Right lung (tissue), 10 donors: ENCODE measurements at places on chromosomes 7 and 10. TPM values are rescaled to one million over a fixed set of nuclear protein-coding genes. Genes with fewer than 3 reads are reported as not detected.

The DDIT4 gene
- polyA plus RNA-seq: 97.6 TPM

The CTAGE8 gene
- 5.8 TPM for polyA plus RNA-seq

The SPDYE2B gene
- polyA plus RNA-seq: 3.1 TPM

The SPAM1 gene
- not detected for polyA plus RNA-seq

The CDK13 gene
- polyA plus RNA-seq: 78.0 TPM

- DNase-seq: no peak
These were observed 321.2 kb downstream of the FRMD4A start for GRCh38 chr10:14009371-14010100.

- DNase-seq: no peak
These were observed 102.6 kb upstream of the AGR3 start for GRCh38 chr7:16984375-16984774.

GRCh38 chr10:129531969-129532660, 65.1 kb downstream of the MGMT start:
- no peak for DNase-seq

GRCh38 chr10:75272094-75272493, 36.3 kb upstream of the COMTD1 start:
- DNase-seq: no peak

GRCh38 chr10:91023700-91024398, 103.0 kb upstream of the ANKRD1 start:
- no peak for DNase-seq

GRCh38 chr10:62075912-62076311, 174.4 kb downstream of the ARID5B start:
- DNase-seq: no peak

DNA sequence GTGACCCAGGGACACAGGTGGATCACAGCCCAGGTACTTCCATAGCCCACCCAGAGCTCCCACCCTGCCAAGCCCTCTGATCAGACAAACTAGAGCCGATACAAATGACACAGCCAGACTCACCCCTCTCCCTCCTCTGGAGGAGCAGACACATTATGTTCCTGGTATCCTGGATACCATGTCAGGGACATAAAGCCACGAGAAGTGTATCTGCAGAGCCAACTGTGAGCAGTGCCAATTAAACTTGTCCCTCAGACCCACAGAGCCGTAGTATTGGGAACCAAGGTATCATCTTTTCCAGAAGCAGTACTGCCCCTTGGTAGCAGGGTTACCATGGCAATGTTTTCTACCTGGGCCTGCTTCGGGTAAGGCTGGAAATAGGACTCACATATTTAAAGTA, 47.3 kb upstream of the CPXM2 start:
- no peak for DNase-seq

DNA sequence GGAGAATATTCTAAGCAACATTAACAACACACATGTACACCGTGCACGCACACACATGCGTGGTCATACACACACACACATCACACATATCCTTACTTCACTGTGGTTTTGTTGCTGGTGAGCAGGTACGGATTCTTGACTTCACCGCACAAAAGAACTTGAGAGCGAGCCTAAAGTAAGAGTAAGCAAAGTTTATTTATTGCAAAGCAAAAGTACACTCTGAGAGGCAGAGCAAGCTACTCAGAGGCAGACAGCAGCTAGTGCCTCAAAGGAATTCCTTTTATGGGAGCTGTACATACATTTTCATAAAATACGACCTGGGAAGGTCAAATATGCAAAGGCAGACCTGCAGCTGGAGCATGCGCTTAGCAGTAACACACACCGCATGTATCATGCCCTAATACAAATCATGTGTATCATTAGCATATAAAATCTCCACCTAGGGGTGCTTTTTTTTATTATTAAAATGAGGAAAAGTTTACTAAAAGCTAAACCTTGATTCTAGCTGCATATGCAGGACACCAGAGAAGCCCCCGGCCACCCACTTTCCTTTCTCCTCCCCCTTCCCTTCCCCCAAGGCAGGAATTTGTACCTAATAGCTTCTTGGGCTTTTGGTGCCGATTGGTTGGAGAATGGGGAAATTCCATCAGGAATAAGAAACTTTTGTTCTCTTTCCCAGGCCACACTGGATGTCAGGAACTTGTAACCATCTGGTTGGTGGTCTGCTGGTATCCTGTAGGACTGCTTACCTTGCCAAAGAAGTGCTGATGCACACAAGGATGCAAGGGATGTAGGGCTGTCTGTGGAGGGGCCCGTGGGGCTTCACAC, 16.5 kb upstream of the GPR37 start:
- DNase-seq: no peak

- no peak for DNase-seq
These were observed 247.3 kb downstream of the SEMA3A start for GRCh38 chr7:83947260-83947659.

GRCh38 chr10:103480521-103480920, 1.5 kb upstream of the CALHM3 start:
- no peak for DNase-seq

- DNase-seq: no peak
These were observed 307.8 kb downstream of the GPAM start for GRCh38 chr10:111875725-111876124.

DNA sequence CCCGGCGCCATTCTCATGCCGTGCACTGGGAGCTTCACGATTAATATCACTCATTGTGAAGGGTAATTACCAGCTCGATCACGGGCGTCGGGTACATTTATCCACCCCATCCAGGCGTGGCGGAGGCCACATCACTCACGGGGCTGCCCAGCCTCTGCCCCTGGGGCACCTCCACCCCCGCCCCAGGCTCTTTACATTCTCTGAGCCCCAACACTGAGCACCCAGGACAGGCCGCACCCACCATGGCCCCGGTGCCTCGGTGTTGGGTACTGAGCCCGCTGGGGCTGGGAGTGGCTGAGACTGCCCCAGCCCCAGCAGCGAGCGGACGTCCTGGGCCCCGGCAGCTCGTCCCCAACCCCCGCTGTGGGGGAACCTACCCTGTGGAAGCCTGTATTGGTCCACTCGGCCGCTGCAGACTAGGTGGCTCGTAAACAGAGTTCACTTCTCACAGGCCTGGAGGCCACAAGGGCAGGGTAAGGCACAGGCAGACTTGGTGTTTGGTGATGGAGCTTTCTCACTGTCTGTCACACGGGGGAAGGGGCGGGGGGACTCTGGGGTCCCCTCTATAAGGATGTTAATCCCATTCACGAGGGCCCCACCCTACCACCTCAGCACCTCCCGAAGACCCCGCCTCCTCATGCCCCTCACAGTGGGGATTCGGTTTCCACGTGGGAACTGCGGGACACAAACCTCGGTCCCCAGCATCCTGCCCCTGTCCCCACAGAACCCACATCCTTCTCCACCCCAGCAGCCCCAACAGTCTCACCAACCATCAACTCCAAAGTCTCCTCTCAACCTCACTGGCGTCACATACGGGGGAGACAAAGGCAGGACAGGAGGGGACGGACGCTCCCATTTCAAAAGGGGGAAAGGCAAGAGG, 184.1 kb downstream of the ELFN1 start:
- DNase-seq: no peak

DNA sequence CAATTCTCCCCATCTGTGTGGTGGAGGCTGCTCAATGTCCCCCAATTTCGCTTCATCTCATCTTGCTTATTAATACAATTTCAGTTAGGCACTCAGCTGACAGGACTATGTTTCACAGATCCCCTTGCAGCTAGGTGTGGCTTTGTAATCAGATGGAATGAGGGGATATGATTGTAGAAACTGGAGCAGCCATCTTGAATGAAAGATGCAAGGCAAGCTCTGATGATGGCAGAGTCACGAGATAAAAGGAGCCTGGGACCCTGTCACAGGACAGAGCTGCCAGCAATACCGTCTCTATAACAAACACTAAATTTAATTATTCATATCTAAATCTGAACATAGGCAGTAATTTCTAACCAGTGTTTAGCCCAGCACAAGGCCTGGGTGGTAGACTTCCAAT, 991 bp upstream of the DLD start:
- no peak for DNase-seq
